CD4-positive, alpha-beta T cell treated with Interleukin-4 for 4 hours (primary cell): ENCODE measurements at places on chromosomes 13 and 19.

DNA sequence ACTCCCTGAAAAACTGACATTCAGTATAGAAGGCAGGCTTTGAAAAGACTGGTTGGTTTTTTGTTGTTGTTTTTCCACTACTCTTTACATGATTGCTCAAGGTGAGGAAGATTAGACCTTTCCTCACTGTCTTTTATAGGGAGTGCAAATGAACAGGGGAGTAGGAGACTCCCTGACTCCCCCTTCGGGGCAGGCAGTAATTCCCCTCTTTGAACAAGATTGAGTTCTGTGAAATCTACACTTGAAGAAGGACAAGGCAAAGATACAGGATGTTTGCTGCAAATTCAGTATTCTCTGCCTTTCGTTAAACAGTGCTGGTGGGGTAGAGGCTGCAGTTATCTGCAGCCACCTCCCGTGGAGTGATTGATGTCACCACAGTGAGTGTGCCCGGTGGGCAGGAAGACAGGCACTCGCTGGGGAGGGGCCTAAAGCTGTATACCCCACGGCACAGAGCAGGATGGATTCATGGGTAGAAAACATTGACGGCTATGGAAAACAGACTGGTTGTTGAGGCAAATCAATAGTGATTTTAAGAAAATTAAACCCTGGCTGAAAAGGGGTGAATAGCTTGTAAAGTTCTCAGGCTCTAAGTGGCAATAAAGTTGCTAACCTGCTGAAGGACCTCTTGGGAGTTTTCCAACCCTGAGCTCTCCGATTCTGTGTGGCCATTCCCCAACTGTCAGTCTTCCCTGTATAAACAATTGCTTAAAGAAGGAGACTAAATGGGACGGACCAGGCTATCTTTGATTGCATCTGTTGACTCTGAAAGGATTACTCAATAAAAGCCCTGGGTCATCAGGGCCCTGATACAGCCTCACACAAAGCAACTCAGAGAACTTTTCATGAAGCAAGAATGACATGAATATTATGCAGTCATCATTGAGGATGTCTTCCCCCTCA is 308.3 kb downstream of the TBC1D4 start:
- DNase-seq = no peak

DNA sequence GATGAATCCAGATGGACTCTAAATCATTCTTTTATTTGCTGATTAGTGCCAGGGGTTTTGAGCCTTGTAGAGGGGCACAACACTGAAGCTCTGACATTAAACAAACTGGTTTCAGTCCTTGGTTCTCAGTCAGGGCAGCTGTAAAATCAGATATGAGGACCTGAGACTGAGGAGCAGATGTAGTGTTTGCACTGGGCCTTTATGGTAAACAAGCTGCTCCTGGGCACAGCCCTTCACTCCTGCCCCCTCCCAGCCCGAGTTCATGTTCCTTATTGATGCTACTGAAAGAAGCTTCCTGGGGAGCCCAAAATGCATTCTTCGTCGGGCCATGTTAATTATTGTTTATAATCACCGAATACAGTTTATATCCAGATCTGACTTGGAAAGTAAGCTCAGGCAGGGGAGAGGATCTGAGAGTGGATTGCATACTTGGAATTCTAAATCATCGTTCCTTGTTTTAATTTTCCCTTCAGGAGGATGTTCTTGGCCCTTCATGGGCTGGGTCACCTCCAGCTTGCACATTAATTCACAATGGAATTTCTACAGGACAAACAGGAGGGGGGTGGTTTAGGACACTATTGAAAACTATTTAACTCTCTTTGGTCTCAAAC is 213.5 kb downstream of the FGF9 start:
- no peak for DNase-seq

- DNase-seq = no peak
Observed at GRCh38 chr19:44576843-44577565, 36.4 kb upstream of the IGSF23 start.

GRCh38 chr13:59643364-59643841 is 520.3 kb downstream of the DIAPH3 start:
- no peak for DNase-seq

DNA sequence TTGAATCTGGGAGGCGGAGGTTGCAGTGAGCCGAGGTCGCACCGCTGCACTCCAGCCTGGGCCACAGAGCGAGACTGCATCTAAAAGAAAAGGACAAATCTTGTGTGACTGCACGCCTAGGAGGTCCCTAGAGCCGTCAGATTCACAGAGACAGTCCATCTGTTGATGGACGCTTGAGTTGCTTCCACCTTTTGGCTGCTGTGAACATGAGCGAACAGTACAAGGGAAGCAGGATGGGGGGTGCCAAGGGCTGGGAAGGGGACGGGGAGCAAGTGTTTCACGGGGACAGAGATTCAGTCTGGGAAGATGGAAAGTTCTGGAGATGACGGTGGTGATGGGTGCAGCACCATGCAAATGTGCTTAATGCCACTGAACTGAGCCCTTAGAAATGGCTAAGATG is 78.7 kb downstream of the GNG7 start:
- DNase-seq = no peak

DNA sequence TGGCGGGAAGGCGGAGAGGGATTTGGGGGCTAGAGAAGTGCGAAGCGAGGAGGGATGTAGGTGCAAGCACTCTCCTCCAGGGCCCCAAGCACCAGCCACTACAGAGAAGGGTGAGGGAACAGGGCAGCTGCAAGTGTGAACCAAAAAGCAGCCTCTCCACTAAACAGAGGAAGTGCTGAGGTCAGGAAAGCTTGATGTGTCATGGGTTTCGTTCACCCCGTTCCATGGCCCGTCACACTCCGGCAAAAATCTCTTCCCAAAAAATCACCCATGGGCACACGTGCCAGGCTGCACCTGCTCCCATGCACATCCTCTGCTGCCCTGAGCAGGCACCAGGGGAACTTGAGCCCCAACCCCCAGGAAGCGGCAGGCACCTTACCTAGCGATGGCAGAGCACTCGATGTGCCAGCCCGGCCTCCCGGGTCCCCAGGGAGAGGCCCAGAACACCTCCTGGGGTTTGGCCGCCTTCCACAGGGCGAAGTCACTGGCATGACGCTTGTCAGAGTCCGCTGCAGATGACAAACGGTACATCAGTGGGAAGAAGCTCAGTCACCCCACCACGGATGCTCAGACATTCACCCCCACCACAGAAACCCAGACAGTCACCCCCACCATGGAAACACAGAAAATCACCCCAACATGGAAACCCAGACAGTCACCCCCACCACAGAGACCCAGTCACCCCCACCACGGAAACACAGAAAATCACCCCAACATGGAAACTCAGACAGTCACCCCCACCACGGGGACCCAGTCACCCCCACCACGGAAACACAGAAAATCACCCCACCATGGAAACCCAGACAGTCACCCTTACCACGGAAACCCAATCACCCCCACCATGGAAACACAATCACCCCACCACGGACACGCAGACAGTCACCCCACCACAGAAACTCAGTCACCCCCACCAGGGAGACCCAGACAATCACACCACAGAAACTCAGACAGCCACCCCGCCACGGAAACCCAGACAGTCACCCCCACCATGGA is 29.0 kb downstream of the CARS2 start:
- peak; percentile 33 for DNase-seq

DNA sequence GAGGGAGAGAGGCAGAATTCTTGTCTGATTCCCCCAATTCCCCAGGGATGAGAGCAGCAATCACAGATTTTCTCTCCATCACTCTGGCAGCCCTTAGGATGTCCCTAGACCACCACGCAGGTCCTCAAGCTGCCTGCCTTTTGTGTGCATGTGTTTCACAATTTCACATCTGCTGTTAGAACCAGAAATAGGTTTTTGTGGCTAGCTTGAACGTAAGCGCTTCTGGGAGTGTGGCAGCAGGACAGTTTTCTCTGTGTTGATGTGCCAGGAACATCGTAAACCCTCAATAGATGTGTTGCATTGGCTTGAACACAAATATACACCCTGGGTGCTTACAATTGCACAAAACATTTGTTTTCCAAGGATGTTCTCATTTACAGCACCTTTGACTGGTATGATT is 78.8 kb upstream of the TMTC4 start:
- no peak for DNase-seq

GRCh38 chr13:45219123-45219891 is 18.5 kb upstream of the KCTD4 start:
- no peak for DNase-seq
